ENCODE measurements at places on chromosomes 1 and 21. TPM values are rescaled to one million over a fixed set of nuclear protein-coding genes. Genes with fewer than 3 reads are reported as not detected.

DNA sequence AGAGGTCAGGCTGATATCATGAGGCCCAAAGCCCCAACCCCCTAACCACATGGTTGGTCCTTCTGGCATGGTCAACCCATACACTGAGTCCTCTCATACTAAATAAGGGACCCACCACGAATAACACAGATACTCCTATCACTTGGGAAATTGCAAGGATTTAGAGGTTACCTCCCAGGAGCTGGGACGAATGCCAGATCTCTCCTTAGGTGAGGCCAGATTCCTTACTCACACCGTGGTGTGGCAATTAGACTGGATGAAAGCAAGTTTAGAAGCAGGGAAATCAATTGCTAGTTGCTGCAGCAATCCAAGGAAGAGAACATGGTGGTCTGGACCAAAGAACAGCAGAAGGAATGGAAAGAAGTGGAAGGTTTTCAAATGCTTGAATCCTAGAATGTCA, 60.1 kb downstream of the IER5 start:
- no peak for DNase-seq

DNA sequence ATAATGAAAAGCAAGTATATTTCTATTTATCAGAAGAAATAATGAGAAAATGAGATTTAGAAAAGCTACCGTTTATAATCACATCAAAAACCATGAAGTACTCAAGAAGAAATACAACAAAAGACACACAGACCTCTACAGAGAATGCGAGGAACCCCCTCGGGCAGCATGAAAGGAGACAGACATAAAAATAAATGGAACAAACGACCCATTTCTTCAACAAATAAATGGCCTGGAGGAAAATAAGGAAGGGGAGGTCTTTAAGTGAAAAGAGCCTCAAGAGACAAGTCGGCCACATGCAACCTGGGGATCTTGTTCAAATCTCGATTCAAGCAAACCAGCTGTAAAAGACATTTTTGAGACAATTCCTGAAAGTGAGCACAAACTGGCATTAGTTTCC, 6.0 kb downstream of the CFAP74 start:
- no peak for DNase-seq

DNA sequence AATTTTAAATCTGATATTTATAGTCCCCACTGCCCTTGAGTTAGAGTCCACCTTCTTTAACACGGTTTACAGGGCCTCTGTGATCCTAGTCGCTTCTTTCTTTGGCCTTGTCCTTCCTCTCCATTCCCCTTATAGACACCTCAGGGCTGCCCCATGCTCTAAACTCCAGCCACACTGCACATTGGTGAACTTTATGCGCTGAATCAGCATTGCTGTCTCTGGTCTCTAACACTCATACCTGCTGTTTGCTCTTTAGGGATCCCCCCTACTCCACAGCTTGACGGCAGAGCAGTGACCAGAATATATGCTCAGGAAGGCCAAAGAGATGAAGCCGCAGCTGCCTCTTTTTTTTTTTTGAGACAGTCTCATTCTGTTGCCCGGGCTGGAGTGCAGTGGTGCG, 30.2 kb downstream of the PLEKHO1 start:
- DNase-seq, result no peak

DNA sequence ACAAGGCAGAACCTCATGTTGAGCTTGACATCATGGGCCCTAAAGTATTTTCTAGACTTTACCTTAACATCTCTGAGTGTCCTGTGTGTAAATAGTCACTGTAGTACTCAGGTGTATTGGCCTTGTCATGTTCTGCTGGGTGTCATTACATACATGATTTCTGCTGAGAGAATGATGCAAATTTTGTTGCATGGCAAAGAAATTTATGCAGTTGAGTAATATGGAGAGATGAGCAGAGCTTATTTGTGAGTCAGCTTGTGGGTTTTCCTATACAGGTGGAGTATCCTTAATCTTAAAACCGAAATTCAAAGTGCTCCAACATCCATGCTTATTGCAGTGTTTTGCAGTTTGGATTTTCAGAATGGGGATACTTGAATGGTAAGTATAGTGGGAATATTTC, 36.6 kb downstream of the RGL1 start:
- no peak for DNase-seq

Gene HES2
- not detected for total RNA-seq

Gene SPRR3
- not detected for total RNA-seq

Gene STX12
- 32.3 TPM for total RNA-seq
